ENCODE measurements at places on chromosomes 4 and X.

- DNase-seq: no peak
These were observed 334.5 kb downstream of the GALNTL6 start for GRCh38 chr4:172147687-172148086.

GRCh38 chrX:133437766-133438165 lies 22.5 kb upstream of the GPC4 start:
- no peak for DNase-seq

DNA sequence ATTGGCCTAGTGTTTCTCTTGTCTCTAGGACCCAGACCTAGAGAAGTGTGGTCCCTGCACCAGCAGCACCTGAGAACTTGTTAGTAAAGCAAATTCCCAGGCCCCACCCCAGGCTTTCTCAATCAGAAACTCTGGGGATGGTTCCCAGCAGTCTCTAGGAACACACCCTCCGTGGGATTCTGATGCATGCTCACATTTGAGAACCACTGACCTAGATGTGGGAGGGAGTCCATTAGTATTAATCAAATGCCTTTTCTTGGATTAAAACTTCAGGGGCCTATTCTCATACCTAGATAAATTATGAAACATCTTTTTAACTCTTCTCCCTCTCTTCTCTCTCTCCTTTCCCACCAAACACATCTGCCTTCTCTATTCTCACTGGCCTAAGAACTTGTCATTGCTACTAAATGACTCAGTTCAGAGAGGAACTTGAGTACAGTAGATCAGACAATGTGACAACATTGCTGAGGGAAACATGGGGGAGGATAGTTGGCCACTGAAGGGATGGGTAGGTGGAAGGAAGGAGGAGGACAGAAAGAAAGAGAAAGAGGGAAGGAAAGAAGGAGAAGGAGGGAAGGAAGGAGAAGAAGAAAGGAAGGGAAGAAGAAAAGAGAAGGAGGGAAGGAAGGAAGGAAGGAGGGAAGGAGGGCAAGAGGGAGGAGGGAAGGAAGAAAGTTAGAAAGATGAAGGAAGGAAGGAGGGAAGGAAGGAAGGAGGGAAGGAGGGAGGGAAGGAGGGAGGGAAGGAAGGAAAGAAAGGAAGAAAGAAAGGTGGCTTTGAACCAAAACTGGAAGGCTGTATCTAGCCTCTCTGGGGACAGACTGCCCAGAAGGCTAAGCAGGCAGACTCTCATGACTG lies 132.7 kb upstream of the MAP3K15 start:
- no peak for DNase-seq

GRCh38 chr4:18034099-18034498 lies 12.5 kb upstream of the LCORL start:
- no peak for DNase-seq

DNA sequence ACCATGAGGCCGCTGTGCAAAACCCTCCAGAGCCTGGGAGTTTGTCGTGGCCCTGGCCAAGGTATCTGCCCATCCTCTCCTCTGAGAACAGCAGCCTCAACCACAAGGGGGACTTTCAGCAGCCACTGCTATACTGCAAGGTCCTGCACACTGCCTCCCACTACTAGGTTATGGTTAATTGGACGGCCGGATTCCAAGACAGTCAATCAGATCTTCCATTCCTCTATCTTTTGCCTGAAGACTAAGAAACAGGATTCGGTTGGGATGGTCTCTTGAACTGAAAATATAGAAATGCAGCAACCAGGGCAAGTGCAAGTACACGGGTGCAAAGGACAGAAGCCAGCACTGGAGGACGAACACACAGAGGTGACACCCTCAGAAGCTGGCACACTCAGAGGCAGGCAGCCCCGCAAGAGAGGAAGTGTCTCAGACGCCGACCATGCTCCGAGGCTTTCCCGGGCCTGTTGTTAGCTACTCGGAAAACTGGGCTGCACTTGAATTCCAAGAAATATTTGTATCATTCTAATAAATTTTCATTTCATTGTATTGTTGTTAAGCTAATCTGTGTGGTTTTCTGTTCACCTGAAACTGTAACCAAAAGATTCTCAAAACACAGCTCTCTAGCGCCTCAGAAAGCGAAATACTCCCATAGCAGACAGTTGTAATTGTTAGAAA lies 63.3 kb downstream of the AFAP1 start:
- DNase-seq: no peak

DNA sequence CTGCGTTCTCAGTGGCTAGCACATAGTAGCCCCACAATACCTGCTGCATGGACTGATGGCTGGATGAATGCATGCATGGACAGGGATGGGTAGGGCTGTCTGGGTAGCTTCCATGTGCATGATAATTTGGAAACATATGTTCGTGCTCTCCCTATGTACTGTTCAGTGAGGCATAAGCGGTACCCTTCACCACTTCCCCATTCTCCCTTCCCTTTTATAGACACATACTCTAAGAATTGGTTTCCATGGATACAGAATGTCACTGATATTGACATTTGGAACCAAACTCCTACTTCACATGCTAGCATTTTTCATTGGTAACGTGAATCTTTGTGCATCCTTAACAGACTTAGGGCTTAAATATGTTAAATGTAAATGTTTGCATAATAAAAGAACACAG lies 20.4 kb downstream of the USP46 start:
- no peak for DNase-seq

GRCh38 chrX:69149466-69150280 lies 15.6 kb downstream of the PJA1 start:
- DNase-seq: no peak

DNA sequence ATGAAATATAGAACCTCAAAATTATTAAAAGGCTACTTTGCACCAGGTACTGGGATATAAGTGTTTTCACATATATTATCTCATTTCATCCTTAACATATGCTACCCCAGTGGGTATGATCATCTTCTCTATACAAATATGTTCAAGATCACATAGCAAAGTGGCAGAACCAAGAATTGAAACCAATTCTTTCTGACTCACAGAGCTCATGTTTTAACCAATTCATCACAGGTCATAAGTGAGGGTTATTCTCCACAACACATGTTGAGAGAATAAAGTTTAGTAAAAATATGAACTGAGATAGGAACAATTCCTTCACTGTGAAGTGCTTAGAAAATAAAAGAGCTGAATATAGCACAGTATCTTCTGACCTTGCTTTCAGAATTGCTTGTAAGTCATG lies 442.9 kb upstream of the RASGEF1B start:
- no peak for DNase-seq

DNA sequence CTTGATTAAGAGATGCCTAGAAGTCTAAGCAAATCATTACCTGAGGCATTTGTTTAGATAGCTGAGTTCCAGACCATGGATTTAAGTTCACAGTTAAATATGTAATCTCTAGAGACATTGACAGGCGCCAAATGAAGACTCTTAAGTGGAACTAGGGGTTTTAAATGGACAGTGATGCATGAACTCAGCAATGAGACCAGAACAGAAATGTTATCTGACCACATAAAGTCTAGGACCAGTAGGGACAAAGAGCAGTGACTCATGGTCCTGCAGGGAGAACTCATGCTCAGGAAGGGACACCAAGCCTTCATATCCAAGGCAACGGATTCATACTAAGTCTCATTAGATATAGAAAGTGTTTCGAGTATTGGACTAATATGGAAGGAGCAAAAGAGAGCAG lies 152.3 kb downstream of the PPARGC1A start:
- DNase-seq: no peak

GRCh38 chr4:141807103-141807891 lies 170.9 kb downstream of the IL15 start:
- no peak for DNase-seq

DNA sequence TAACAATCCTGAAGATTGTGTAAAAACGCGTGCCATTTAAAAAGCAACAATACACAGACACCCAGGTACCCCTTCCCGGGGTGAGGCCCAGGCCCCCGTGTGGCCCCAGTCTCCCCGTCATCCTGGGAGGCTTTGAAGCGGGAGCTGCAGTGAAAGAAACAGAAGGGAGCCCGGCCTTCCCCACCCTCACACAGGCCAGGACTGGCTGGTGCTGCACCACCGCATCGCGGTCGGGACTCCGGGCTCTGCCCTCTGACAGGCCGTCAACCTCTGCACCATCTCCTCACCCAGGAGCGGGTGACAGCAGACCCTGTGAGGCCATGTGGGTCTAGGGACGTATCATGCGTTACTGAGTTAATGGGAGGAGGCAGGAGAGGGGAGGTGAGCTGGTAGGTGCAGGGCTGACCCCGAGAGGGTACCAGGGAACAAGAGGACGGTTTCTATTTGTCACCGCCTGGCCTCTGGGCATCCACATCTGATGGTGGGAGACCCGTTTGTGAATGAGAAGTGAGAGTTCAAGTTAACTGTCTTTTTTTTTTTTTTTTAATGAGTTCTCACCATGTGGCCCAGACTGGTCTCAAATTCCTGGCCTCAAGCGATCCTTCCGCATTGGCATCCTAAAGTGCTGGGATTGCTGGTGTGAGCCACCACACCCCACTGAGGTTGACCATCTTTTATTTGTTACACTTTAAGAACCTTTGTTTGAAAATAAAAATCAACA lies 27.3 kb downstream of the PIGG start:
- DNase-seq: no peak

- no peak for DNase-seq
These were observed 19.4 kb upstream of the YTHDC1 start for GRCh38 chr4:68369142-68369805.

DNA sequence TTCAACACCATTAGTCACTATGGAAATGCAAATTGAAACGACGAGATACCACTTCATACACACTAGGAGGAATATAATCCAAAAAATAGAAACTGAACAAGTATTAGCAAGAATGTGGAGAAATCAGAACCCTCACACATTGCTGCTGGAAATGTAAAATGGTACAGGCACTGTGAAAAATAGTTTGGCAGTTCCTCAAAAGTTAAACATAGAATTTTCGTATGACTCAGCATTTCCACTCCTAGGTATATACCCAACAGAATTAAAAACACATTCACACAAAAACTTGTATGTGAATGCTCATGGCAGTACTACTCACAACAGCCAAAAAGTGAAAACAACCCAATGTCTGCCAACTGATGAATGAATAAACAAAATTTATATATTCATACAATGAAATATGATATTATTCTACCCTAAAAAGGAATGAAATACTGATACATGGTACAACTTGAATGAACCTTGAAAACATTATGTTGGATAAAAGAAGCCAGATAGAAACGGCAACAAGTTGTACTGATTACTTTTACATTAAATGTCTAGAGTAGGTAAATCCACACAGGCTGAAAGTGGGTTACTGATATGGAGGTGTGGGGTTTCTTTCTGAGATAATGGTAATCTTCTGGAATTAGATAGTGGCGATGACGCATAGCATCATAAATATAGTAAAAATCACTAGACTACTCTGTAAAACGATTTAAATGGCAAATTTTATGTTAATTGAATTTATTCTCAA lies 22.3 kb downstream of the TEC start:
- no peak for DNase-seq

GRCh38 chrX:774536-774935 lies 143.9 kb downstream of the SHOX start:
- DNase-seq: no peak

DNA sequence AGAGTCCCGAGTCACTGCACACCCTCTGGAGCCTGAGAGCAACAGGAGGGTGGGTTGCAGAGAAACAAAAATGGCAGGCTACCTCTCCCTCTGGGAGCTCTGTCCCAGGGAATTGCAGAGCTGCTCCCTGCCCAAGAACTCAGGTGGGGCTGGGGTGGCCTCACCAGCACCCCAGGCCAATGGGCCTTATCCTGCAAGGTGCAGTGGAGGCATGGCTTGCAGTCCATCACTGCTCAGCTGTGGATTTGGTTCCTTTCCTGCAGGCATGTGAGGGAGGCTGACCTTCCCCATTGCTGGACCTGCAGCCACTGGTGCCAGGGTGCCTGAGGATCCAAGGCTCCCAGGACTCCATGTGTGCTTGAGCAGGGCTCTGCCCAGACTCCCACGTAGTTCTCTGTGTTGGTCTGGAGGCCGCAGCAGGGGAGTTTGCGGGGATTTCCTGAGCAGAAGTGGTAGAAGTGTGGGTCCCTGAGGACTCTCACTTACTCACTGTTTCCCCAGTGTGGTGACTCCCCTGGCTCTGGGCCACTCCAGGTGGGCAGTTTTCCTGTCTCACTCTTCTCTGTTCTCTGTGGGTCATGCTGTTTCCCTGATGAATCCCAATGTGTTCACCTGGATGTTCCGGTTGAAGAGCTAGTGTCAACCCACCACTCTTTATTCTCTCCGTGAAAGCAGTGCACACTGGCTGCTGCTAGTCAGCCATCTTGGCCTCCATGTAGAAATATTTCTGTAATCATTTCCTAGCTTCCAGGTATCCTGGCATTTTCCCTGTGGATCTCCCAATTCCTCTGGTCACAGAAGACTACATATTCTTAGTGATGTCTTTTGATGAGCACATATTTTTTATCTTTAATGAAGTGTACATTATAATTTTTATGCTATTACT lies 82.3 kb downstream of the ARHGAP24 start:
- no peak for DNase-seq

GRCh38 chr4:41281038-41281634 lies 24.4 kb downstream of the UCHL1 start:
- no peak for DNase-seq

DNA sequence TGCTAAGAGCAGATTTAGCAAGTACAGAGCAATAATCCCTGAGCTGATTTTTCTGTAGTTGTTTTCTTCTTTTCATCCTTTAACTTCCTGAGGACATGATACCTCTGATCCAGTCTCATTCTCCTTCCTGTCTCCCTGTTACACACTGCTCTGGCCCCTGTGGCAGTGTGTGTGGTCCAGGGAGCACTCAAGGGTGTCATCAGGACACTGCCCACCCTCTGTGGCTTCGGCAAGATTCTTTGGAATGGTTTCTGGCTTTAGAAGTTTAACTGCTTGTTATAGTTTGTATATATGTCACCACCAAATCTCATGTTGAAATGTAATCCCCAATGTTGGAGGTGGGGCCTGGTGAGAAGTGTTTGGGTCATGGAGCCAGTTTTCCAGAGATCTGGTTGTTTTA lies 637.3 kb downstream of the BCOR start:
- DNase-seq: no peak

GRCh38 chrX:39065051-39065871 lies 264.0 kb downstream of the MID1IP1 start:
- no peak for DNase-seq

DNA sequence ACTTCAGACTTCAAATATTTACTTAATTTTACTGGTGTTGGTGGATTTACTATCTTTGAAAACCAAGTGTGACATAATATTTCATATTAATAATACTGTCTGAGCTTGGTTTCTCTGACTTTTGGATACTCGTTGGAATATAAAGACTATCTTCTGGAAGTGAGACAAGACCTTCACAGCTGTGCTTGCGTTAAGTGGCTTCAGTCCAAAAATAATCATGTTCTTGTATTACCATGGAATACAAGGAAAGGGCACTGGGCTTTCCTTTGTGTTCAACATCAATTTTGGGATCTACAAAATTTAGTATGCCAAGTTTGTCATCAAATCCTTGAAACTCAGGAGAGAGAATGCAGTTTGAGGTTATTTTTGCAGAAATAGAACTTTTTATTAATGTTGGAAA lies 712.4 kb upstream of the LCORL start:
- no peak for DNase-seq

- no peak for DNase-seq
These were observed 36.0 kb downstream of the CCNI start for GRCh38 chr4:77039796-77040195.

Measured in omental fat pad (tissue), 4 donors.